ENCODE measurements at places on chromosomes 2 and 18.

DNA sequence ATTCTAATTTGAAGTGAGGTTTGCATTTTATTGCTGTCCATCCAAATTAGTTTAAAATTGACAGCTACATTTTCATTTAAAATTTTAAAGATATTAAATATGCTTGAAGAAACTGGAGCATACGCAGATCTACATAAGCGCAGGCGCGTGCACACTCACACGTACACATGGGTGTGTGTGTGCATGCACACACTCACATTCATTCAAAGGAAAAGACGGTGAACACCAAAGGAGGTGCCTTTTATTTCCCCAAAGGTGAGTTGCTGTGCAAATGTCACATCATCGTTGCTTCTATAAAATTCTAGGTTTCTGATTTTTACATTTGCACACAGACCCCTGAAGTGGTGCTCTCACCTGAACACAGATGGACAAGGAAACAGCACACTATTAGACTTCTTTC lies 194.2 kb downstream of the GRB14 start:
- no peak for DNase-seq

DNA sequence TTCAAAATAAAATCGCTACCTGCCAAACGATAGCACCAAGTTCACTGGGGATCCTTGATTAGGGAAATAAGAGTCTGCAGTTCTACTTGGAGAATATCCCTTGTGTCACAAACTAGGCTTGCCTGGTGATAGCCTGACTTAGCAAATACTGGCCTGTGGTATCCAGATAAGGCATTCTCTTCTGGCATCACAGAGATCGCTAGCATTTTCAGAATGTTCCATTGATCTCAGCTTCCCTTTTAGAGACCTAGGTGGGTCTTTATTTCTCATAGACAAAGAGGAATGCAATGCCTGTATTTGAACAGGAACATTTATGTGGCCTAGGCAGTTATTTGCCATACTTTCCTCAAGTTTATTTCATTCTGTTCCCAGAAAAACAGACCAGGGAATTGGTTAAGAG lies 349.1 kb downstream of the STK39 start:
- DNase-seq: no peak

DNA sequence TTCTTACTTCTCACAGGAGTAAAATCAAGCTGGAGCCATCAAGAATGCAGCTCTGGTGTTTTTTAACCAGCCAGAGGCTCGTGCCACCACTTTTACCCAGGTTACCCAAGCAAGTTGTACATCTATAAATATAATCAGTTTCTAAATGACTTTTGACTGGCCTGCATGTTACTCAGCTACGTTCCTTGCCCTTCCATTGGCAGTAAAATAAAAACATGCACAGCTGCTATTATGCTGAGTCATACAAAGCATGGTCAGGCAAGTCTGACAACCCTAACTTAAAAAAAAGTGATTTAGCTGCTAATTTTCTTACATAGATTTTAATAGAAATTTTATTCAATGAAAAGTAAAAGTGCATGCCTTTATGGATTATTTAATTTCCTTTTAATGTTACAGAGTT lies 111.7 kb upstream of the CSRNP3 start:
- DNase-seq: peak; percentile 32

GRCh38 chr2:236601316-236602202 lies 31.9 kb downstream of the ACKR3 start:
- DNase-seq: no peak

DNA sequence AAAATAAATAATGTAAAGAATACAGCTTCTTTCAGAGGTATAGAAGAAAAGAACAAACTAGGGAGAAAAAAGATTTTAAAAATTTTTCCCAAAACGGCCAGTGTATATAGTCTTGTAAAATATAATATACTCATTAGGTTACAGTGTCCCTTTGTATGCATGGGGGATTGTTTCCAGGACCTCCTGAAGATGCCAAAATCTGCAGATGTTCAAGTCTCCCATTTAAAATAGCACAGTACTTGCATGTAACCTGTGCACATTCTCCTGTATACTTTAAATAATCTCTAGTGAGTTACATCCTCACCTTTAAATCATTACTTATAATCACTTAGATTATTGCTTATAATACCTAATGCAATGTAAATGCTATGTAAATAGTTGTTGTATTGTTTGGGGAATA lies 80.6 kb upstream of the LRRTM4 start:
- no peak for DNase-seq

GRCh38 chr18:2935438-2936192 lies 77.3 kb downstream of the LPIN2 start:
- no peak for DNase-seq

DNA sequence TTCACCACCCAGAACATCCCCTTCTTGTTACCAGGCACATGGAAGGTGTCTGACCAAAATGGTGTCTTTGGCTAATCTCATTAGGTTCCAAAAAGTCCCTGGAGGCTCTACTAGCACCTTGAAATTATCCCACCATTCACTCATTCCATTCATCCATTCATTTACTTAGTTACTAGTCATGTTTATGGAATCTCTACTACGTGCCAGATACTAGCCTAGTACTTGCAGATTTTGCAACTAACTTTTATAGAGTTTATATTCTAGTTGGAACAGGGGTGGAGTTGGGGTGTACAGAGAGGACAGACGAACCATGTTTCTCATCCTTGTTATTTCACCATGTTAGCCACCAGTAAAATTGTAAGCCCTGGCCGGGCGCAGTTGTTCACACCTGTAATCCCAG lies 4.0 kb upstream of the NOP58 start:
- DNase-seq: no peak

- DNase-seq: no peak
Measured at GRCh38 chr2:176832086-176832485, 380.5 kb upstream of the HNRNPA3 start.

GRCh38 chr2:168211664-168212163 lies 35.7 kb downstream of the STK39 start:
- DNase-seq: peak; percentile 38

DNA sequence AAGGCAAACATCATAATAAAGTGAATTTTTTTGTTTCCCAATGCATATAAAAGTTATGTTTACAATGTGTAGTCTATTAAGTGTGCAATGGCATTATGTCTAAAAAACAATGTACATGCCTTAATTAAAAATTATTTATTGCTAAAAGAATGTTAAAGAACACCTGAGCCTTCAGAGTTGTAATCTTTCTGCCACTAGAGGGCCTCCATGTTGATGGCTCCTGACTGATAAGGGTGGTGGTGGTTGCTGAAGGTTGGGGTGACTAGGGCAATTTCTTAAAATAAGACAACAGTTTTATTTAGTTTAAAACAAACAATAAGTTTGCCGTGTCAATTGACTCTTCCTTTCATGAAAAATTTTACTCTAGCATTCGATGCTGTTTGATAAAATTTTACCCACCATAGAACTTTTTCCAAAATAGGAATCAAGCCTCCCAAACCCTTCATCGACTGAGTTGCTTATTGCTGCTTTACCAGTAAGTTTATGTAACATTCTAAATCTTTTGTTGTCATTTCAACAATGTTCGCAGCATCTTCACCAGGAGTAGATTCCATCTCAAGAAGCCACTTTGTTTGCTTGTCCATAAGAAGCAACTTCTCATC lies 32.3 kb downstream of the MAP3K2 start:
- no peak for DNase-seq

- DNase-seq: no peak
Measured at GRCh38 chr2:173187941-173188788, 112.5 kb downstream of the MAP3K20 start.

DNA sequence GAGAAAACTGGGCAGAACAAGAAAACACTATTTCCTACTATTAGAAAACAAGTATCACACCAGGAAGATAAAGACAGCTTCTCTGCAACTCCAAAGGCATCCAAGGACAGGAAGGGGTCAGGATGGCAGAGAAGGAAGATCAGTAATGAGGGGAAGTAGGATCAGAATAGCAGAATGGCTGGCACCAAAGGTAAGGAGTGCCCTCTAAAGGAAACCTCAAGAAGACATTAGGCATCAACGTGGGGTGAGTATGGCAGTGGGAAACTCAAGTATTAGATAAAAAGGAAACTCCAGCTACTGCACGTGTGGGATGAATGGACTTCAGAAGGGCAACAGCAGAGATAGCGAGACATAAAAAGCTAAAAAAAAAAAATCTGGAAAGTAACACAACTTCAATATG lies 25.9 kb downstream of the HDLBP start:
- no peak for DNase-seq

GRCh38 chr2:149747456-149747855 lies 159.9 kb upstream of the MMADHC start:
- DNase-seq: no peak
